Stimulated activated CD8-positive, alpha-beta memory T cell treated with anti-CD3 and anti-CD28 coated beads, Interleukin-7, amount 100 ng/mL, for 1 hour (primary cell): ENCODE measurements at places on chromosomes 7 and 10.

GRCh38 chr7:106858618-106859532 is 6.2 kb upstream of the PIK3CG start:
- no peak for DNase-seq

DNA sequence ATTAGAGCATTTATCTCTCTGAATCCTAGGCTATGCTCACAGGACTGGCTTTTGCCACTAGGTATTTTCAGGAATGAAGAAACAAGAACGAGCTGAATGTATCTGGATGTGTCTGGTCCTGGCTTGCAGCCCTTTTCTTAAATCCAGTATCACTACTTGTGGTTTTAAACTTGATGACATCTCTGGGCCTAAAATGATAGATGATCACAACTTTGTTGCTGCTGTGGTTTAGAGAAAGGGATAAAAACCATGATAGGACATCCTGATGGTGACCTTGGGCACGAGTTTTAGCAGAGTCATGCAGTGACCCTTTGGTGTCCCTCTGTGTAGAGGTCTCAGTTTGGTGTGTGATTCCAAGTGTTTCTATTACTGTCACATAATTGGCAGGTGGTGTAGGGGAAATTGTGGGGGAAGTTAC is 31.7 kb upstream of the SEMA3C start:
- DNase-seq = no peak

- no peak for DNase-seq
These were observed 1.1 kb downstream of the ZNF32 start for GRCh38 chr10:43647576-43647975.

DNA sequence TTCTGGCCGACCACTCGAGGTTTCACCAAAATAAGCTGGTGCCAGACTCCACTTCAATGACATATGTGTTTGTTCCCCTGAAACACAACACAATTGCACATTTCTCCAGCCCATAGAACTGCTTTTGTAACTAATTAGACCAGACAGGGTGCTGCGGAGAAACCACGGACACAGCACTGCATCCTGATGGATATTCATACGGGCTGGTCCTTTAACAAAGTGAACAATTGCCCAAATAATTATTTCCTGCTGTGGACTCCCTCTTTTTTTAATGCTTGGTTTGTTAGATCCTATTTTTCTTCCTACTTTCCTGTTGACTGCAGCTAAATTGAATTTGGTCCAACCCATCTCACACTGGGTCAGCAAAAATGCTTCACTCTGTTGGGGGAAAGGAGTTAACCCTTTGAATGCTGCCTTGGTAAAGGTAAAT is 198.6 kb upstream of the BMPER start:
- DNase-seq = no peak

- no peak for DNase-seq
These were observed 88.5 kb downstream of the PRLHR start for GRCh38 chr10:118506671-118507590.

DNA sequence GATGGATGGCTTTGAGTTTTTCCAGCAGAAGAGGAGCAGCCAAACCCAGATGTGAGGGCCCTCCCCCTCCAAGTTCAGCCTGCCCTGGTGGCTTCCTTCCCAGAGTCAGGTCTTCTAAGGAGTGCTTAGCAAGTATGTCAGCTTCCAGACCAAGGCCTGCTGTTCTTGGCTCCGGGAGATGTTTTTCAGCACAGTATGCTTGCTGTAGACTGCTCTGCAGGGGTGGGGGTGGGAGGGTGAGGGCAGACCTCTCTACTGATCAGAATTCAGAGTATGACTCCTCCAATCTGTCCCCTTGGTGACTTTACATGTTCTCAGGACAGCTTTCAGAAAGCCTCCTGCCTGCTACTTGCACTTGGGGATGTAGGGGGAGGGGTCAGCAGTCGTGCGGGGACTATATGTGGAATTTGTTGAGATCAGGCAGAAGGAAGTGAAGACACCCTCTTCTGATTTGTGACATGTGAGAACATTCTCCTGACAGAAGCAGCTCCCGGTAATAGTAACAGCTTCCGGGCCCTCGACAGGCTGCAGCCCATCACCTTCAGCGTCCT is 516.4 kb upstream of the ZMIZ1 start:
- no peak for DNase-seq

DNA sequence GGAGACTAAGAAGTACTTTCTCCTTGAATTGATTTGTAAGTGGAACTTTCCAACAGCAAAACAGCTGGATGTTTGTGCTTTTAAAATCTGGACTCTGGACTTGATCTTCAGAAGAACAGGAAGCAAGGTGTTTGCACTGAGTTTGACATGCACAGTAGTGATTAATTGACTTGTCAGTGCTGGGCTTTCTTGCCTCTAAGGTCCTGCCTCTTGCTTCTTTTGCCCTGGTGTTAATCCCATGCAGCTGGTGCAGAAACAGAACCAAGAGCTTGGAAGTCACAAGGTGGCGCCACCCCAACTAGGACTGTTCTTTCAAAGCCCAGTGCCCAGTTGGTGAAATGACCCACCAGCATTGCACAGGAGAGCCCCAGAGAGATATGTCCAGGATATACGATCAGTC is 66.8 kb upstream of the SEPHS1 start:
- DNase-seq = no peak

GRCh38 chr7:25659841-25660240 is 431.6 kb upstream of the NPVF start:
- DNase-seq = no peak

DNA sequence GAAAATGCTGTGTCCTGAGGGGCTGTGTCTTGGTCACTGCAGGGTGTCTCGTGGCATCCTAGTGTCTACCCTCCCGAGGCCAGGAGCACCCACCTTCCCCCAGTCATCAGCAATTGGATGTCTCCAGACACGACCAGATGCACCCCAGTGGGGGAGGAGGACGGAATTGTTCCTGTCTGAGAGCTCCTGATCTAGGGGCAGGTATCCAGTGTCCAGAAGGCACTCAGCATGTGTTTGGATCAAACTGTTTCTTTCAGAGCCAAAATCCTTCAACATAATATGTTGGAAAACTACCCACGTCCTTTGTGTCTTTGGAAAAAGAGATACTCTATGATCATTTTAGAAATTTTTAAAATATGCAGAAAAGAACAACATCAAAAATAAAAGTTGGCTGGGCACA is 16.9 kb downstream of the PRKRIP1 start:
- DNase-seq = no peak

DNA sequence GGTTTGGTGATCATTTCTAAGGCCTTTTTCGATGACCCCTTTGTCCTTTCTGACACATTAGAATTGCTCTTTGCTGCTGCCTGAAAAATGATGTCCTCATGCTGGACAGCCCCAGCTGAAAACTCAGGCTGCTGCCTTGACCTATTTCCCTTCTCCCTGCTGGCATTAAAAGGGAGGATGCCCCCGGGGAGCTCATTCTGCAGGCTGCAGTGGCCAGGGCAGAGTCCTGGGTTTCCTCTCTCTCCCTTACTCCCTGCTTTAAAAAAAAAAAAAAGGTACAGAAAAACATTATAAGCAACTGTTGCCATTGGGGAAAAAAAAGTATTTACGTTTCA is 35.4 kb downstream of the LRRC4 start:
- no peak for DNase-seq

DNA sequence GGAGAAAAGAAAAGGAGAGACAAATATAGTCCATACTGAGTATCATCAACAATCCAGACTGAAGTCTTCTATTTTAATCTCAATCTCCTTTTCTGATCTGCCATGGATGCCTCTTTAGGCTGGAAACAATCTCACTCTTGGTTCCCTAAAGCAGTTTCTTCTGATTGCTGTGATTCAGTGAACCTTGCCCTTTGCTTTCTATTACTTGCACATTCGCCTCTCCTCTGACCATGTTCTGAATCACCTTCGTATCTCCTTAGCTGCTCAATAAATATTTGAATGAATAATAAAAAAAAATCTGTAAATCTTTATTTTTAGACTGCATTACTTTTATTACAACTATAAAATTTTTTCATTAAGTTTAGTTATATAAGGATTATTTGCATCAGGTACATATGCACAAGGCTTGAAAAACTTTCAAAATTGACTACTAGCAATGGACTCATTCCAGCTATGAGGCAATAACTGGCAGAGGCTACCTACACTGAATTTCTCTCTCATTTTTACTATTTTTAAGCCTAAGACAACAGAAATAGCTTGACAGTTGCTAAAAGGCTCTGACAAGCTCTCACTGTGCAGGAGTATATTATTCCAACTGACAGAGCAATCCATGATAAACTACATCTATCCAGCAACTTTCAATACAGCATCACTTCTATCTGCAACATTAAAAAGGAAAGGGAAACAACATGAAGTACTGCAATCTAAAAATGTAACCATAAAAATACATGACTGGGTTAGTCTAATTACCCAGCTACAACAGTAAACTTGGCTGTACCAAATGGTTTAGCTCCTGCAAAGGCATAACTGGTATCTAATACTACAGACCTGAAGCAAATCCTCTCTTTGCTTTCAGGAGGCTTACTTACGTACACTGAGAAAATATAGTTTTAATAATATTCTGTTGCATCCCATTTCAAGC is 25.6 kb downstream of the TM9SF3 start:
- DNase-seq = no peak

- no peak for DNase-seq
These were observed 232.8 kb upstream of the TEX47 start for GRCh38 chr7:89028319-89028718.

- DNase-seq = no peak
These were observed 1.2 kb downstream of the UPP1 start for GRCh38 chr7:48090095-48090805.

- no peak for DNase-seq
These were observed 1.7 kb upstream of the DPYSL4 start for GRCh38 chr10:132184816-132185593.

- DNase-seq = no peak
These were observed 96.8 kb downstream of the GNAT3 start for GRCh38 chr7:80415114-80415513.

DNA sequence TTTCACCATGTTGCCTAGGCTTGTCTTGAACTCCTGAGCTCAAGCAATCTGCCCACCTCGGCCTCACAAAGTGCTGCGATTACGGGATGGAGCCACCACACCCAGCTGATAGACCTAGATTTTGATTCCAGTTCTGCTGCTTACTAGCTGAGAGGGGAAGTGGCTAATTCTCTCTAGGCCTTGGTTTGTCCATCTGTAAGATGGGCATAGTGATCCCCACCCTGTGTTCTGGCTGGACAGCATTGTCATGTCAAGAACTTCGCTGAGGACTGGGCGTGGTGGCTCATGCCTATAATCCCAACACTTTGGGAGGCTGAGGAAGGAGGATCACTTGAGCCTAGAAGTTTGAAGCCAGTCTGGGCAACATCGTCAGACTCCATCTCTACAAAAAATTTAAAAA is 17.4 kb upstream of the CCL24 start:
- DNase-seq = no peak

GRCh38 chr10:3960496-3960895 is 175.5 kb upstream of the KLF6 start:
- no peak for DNase-seq

GRCh38 chr10:987620-987869 is 689 bp upstream of the GTPBP4 start:
- no peak for DNase-seq

GRCh38 chr7:23183279-23184012 is 1.6 kb downstream of the NUP42 start:
- no peak for DNase-seq

- DNase-seq = no peak
These were observed 67.1 kb downstream of the PIP4K2A start for GRCh38 chr10:22647244-22647643.

DNA sequence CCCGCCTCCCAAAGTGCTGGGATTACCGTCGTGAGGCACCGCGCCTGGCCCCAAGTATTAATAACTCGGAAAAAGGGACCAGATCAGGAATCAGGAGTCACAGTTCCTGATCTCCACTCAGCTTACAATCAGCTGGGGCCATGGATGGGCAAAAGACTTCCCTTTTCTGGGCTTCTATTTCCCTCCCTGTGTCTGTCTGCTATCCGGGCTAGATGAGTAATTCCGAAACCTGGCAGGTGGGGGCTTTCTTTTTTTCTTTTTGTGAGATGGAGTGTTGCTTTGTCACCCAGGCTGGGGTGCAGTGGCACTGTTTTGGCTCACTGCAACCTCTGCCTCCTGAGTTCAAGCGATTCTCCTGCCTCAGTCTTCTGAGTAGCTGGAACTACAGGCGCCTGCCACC is 11.6 kb downstream of the RPS24 start:
- no peak for DNase-seq

GRCh38 chr10:103716206-103717160 is 138.9 kb downstream of the SH3PXD2A start:
- DNase-seq = no peak

DNA sequence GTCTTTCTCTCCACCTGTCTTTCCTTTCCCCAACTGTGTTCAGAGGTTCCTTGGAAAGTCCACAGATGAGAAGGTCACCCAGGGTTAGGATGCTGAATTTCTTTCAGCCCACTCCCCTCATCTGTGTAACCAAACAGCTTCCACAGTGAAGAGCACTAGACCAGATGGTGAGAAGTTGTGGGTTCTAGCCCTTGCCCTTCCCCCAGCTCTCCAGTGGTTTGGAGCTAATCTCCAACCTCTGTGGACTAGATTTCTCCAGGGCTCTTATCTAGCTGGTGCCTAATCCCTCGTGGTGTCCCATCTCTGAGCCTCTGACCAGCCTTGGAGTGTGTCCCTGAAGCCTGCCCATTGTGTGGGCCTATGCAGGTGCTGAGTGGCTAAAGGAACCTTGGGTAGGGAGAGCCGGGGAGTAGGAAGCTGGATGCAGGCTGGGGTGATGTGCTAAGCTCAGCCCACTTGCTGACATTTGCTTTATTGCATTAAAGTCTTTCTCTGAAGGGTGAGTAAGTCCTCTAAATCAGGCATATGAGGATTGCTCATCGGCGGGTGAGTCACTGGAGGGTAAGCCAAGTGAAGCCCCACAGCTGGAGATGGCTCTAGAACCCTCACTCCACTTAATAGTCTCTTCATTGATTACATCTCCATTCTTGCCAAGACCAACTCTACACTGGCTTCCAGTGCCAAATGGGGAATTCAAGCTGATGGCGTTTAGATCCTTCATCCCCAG is 14.9 kb downstream of the DUSP5 start:
- DNase-seq = no peak

GRCh38 chr7:117133125-117133524 is 179.8 kb downstream of the ST7 start:
- DNase-seq = no peak

DNA sequence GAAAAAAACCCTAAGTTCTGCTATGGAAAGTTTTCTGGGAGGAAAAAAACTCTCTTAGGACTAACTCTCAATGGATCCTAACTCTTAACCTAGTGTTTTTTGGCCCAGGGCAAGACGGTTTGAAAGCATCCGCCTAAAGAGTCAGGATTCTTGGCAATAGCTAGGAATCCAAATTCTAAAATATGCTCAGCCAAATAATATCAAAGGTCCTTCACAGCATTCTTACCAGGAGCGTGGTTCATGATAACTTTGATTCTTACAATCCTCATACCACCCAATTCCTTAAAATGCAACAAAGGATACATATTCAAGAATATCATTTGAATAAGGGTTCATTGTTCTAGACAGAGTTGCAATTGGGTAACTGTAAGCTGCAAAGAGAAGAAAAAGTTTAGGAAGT is 21.3 kb downstream of the CPA1 start:
- DNase-seq = no peak

GRCh38 chr10:4883079-4883739 is 57.2 kb downstream of the AKR1E2 start:
- DNase-seq = no peak

- DNase-seq = no peak
These were observed 41.7 kb upstream of the DYNC1I1 start for GRCh38 chr7:95730493-95731280.
